ENCODE measurements at places on chromosomes 16 and 17. TPM values are rescaled to one million over a fixed set of nuclear protein-coding genes. Genes with fewer than 3 reads are reported as not detected.

DNA sequence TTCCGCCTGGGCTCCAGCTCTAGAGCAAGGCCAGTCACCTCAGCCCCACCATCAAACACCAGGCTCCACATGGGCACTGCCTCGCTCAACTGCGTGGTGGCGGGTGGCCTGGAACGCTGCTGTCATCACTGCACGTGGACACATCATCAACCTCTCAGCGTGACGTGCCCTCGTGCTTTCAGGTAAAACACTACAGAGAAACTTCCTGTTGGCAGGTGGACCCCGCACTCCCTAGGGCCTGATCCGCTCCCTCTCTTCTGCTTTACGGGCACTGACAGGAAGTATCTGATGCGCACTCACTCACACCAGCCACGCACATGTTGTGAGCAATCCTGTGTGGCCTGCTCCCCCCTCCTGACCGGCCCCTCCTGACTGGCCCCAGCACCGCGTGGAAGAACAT, 87.4 kb downstream of the ANKRD11 start:
- DNase-seq = no peak

DNA sequence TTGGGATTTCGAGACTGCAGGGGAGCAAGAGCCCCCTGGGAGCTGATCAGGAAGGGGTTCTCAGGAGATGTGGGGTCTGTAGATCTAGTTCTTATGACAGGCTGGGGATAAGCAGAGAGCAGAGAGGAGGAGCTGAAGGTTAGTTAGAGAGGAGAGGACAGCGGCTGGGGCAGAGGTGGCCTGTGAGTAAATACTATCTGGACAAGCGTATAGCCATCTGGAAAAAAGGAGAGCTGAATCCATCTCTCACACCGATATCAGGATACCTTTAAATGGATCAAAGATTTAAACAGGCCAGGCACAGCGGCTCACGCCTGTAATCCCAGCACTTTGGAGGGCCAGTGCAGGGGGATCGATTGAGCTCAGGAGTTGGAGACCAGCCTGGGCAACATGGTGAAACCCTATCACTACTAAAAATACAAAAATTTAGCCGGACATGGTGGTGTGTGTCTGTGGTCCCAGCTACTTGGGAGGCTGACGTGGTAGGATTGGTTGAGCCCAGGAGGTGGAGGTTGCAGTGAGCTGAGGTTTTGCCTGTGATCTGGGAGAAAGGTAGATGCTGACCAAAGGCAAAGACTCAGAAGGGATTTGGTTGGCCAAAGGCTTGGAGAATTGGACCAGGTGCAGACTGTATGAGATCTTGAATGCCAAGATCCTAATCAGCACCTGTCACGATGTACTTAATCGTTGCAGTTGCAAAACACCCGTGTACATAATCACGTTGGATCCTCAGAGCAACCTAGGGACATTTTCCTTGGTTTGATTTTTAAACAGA, 18.9 kb upstream of the SLC25A19 start:
- no peak for DNase-seq

DNA sequence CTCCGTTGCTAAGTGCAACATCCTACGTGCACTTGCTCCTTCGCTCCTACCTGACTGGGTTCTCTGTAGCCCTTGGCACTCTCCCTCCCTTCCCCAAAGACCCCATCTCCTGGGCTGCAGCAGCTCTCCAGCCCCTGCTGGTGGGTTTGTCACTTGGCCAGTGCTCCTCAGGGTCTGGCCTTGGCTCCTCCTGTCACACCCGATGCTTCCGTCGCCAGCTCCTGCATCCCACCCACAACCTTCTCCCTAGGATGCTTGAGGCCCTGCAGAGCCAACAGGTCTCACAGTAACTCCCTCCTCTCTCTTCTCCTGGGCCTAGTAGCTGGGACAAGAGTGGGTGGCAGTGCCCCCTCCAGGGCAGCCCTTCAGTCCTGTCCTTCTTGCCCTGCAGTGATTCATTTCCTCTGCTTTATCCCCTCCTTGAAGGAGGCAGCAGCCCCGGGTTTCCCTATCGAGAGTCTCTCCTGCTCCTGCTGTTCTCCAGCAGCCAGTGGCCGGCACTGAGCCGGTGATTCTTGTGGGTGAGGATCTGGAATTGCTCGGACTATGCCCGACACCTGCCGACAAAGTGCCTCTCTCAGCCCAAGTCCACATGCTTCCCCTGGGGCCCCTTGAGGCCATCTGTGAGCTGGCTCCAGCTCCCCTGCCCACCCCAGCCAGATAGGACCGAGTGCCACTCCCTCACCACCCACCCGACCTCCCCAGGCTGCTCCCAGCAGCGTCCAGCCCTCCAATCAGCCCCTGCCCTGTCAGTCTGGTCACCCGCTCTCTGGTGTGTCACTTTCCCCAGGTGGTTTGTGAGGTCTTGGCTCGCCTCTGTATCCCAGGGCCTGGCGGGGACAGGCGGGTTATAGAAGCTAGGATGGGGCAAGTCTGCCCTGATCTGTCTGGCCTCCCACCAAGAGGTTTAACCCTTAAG, 3.8 kb downstream of the LITAFD start:
- DNase-seq = no peak

GRCh38 chr17:16281351-16281750, 64.3 kb downstream of the PIGL start:
- no peak for DNase-seq

DNA sequence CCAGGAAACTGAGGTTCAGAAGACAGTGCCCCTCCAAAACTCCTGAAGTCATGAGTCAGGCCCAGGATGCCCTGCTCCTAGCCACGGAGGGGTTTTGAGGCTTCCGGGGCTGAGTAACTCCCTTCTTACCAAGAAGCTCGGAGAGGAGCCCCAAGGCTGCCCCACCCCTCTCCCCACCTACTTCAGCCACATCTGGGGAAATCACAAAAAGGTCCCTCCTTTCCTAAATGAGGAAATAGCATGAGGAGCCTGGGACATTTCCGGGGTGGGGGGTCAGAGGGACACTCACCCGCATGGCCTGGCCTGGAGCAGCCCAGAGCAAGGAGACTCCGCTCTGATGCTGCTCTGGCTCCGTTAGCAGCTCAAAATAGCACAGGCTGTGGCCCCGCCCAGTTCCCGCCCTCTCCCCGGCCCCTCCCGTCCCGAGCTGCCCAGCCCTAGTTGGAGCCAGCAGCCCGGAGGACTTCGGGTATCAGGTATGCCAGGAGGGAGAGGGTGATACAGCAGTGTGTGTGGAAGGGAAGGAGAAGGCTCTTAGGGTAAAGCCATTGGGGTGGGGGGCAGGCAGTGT, 40.1 kb downstream of the MYO18A start:
- DNase-seq = peak; percentile 98

- DNase-seq = no peak
Measured at GRCh38 chr16:46783800-46784199, 35.7 kb upstream of the MYLK3 start.

DNA sequence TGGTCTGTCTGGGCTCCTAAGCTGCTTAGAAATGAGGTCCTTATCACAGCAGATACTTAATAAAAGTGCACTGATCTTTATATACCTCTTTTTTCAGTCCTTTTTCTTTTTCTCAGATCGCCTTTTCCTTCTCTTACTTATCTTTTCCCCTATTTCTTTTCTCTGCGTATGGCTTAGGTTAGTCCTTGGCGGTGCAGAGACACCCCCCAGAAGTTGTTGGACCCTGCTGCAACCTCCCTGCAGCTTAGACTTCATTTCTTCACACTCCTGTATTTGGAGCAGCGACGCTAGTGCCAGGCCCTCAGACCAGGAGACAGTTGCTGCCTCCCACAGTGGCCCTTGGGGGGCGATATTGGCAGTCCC, 67.6 kb downstream of the CENPV start:
- no peak for DNase-seq

GRCh38 chr17:71118039-71118438, 948.7 kb downstream of the KCNJ2 start:
- DNase-seq = no peak

- DNase-seq = peak; percentile 69
Measured at GRCh38 chr17:7440113-7440833, 961 bp downstream of the FGF11 start.

DNA sequence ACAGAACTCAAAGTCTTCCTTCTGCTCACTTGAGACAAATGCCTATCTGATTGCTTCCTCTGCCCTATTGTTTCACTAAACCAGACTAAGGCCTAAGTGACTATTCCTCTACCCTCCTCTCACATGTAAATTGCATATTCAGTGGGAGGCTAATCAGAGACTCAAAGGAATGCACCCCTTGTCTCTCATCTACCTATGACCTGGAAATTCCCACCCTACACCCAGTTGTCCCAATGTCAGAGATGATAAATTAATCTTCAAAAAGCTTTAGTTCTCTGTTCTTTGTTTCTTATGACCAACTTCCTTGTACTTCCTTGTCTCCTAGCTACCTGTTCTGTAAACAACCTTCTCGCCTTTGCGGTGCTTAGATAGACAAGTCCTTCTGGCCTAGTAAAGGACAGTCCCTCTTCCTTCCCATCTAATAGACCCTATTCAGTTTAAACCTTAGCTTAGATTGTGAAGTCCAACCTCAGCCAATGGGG, 76.0 kb downstream of the EMP2 start:
- DNase-seq = no peak

DNA sequence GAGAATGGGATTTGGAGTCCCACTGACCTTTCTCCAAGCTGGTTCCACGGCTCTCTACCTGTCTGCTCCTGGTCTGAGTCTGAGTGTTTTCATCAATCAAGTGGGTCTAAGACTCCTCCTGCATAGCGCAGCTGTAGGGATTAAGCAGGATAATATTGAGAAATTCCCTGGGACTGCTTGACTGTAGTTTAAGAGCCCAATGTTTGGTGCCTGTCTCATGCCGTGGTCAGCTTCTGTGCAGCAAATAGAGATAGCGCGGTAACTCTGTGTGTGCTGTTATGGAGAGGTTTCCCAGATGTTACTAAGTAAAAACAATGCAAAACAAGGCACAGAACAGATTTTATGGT, 21.4 kb downstream of the RPTOR start:
- DNase-seq = no peak

- no peak for DNase-seq
Measured at GRCh38 chr16:27520982-27521673, 28.6 kb downstream of the GTF3C1 start.

DNA sequence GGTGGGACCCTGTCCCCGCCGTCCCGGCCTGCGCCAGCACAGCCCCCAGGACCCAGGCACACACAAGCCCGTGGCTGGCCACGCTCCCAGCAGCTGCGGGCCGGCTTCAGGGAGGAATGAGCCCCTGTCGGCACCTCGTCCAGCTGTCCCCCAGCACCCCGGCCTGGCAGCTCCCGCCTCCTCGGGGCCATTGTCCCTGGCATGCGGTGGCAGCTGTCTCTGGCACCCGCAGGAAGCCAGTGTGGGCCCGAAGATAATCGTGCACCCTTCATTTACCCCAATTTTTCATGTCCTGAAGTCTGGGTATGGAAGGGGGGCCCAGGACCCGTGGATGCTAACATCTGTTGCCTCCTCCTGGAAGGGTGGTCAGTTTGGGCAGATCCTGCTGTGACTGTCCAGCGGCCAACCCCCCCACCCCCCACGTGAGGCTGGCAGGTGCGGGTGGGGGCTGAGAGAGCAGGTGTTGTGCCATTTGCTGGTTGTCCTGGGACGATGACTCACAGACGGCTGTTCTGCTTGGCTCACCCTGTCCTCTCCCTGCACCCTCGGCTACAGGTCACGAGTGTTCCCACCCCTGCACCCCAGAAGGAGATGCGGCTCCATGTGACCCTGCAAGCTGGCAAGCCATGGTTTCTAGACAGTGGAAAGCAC, 4.0 kb upstream of the LMF1 start:
- DNase-seq = no peak

DNA sequence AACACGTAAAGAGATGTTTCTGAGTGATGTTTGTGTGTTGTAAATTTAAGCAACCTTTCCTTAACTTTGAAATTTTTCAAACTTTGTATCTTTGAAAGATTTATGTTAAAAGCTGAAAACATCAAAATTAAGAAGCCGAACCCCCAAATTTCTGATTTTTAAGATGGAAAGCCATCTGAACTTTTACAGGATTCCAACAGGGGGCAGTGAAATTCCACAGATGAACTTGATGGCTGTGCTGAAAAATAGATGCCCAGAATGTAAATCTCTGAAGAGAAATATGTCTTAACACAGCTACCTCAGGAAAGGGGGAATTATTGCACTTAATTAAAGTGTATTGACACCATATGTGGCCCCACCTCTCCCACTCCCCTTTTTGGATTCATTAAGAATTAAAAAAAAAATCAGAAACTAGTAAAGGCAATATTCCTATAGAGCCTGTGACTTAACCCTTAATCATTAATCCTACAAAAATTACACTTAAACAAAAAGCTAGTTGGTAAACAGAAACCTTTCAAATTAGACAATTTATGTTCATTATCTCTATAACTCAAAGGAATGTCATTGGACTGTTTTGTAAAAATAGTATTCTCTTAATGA, 597.9 kb downstream of the KCNJ2 start:
- DNase-seq = no peak

Gene DEXI
- total RNA-seq = 23.3 TPM

Gene MFAP4
- total RNA-seq = not detected

Gene ZNF423
- not detected for total RNA-seq

Gene CTRB1
- total RNA-seq = not detected

Gene SRCAP
- total RNA-seq = 86.3 TPM

Gene TBC1D3E
- total RNA-seq = not detected

Gene PRSS22
- total RNA-seq = not detected

Gene P2RX1
- 0.58 TPM for total RNA-seq
